ENCODE measurements at places on chromosomes 4 and X.

GRCh38 chrX:131987252-131987651 is 35.9 kb upstream of the STK26 start:
- DNase-seq, result peak; percentile 64

GRCh38 chr4:15692602-15693001 is 10.3 kb upstream of the BST1 start:
- no peak for DNase-seq

DNA sequence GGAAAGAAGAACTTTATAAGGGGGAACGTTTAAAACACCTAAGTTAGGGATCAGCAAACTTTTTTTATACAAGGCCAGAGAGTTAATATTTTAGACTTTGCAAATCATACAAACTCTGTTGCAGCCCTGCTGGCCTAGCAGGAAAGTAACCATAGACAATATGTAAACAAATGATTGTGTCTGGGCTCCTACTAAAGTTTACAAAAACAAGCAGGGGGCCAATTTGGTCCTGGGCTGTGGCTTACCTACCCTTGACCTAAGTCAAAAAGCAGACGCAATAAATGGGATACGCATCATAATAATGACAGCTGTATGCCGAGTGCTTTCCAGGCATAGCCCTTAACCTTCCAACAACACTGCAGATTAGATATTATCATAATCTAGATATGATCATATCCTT is 4.9 kb downstream of the TASL start:
- no peak for DNase-seq

DNA sequence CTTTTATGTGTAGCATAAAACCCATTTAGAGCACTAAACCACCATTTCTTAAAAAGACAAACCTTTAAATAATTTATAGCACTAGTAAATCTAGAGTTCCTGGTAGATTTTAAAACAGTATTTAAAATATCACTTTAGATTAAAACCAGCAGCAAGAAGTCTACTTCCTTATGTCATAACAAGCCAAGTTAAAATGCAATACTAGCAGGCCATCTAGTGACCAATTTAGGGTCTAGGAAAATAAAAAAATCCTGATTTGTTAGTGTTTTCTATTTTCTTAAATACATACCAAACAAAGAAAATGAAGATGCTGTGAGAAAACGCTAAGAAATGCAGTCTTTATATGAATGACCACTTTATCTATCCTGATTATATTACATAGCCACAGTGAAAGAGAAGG is 53.9 kb downstream of the PAPSS1 start:
- DNase-seq, result no peak

- no peak for DNase-seq
Measured at GRCh38 chr4:89657931-89658700, 178.8 kb downstream of the SNCA start.

- DNase-seq, result no peak
Measured at GRCh38 chrX:3815896-3816664, 102.6 kb upstream of the PRKX start.

GRCh38 chr4:16225863-16226815 is at the start of gene TAPT1:
TAPT1 (minus strand) TSS chr4:16226471; CDS start chr4:16226457, 14 bp downstream.
- no peak for DNase-seq

- DNase-seq, result no peak
Measured at GRCh38 chrX:8242431-8243020, 71.5 kb upstream of the VCX2 start.

- DNase-seq, result no peak
Measured at GRCh38 chr4:125979950-125980349, 665.2 kb downstream of the FAT4 start.

Measured in GM12864 (cell line).